ENCODE measurements at places on chromosomes 4 and X.

DNA sequence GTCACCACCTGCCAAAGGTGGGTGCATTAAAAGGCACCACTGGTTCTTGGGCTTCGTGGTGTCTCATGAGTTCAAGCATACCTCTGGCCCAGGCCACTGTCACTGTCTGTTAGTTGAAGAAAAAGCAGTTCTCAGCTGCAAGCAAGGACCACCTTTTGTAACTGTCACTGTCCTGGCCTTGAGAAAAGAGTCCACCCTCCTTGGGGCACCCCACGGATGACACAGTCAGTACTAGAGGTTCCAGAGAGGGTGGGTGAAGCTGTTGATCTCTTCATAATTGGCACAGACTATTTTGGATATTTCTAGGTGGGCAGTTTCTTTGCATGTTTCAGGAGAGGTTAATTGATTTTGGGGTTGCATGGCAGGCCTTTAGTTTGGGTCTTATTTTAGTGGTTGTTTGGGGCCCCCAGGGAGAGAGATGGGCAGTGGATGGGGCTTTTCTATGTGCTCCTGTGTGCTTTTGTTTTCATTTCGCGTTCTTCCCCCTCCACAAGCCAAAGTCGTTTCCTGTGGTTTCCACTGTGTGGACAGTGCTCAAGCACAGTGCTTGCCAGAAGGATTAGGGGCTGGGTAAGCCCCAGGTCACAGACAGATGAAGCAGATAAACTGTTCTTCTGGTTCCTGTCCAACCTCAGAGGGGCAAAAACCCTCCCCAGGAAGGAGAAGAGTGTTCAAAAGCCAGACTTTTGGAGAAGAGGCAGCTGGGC is 156.2 kb upstream of the PPP1R2C start:
- no peak for DNase-seq

DNA sequence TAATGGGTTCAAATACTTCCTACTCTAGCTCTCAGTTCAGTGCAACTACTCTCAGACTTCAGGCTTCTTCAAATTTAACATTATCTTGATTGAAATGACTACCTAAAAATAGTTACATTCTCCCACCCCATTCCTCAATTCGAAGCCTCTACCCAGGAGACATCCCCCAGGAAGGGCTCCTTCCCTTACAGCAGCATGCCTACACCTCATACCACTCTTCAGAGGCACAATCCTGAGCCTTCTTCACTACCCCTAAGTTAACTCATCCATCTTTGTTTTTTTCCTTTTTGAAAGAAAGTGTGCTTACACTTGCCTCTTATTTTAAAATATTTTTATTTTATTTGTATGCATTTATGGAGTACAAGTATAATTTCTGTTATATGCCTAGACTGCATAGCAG is 17.2 kb upstream of the PRSS48 start:
- DNase-seq = no peak

GRCh38 chrX:149567621-149568417 is 18.1 kb upstream of the HSFX3 start:
- DNase-seq = no peak

DNA sequence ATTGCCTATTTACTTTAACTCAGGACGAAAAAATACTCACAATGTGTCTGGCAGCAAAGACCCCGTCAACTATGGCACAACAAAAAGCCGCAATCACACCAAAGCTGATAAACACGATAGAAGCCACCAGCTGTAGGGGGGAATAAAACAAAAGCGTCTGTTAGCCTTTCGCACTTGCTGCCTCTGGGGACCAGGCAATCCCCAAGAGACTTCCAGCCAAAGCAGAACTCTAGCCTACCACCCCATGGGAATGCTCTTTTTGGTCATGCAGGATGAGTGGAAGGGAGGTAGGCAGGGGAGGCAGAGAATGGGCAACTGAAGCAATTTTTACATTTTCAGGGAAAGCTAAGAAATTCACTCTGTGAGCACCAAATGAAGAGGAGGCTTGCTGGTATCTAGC is 20.1 kb downstream of the TMEM255A start:
- DNase-seq = no peak

GRCh38 chr4:71540749-71541269 is 202.0 kb downstream of the SLC4A4 start:
- DNase-seq = no peak

DNA sequence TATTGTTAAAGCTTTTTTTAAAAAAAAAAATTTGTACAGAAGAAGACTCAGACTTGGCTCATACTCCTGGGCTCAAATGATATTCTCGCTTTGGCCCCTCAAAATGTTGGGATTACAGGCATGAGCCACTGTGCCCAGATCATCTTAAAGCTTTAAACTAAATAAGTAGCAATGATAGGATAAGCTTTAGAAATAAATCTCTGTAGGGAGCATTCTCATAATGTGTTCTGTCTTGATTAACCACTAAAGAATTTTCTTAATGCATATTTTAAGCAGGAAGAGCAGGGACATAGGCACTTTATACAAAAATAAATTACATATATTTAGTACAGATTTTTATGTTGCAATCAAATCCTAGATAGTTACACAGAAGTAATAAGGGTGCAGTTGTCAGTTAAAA is 667.2 kb downstream of the GRID2 start:
- DNase-seq = no peak

All from stimulated activated CD4-positive, alpha-beta T cell treated with anti-CD3 and anti-CD28 coated beads, Interleukin-1b, Interleukin-23, amount 100 ng/mL, for 48 hours (primary cell).